Kidney epithelial cell (primary cell): ENCODE measurements at places on chromosomes 7 and 10. TPM values are rescaled to one million over a fixed set of nuclear protein-coding genes. Genes with fewer than 3 reads are reported as not detected.

- DNase-seq = no peak
Observed at GRCh38 chr7:37421861-37422500, 26.7 kb downstream of the ELMO1 start.

- no peak for DNase-seq
Observed at GRCh38 chr10:124864421-124865193, 63.0 kb downstream of the ABRAXAS2 start.

Gene KIF11
- 4.5 and 5.7 TPM in 2 replicates for total RNA-seq

GRCh38 chr7:142476077-142476476 lies 218.2 kb upstream of the PRSS58 start:
- DNase-seq = no peak

GRCh38 chr7:67453580-67454380 lies 457.1 kb downstream of the TYW1 start:
- DNase-seq = no peak

Gene TMEM236
- total RNA-seq = 0.08 and 0.14 TPM in 2 replicates

GRCh38 chr10:126252884-126253610 lies 135.2 kb downstream of the ADAM12 start:
- DNase-seq = peak; percentile 89

- DNase-seq = no peak
Observed at GRCh38 chr10:36531621-36532020, 593.8 kb upstream of the ANKRD30A start.
